ENCODE measurements at places on chromosomes 6 and 20.

- no peak for DNase-seq
Observed at GRCh38 chr6:82251942-82252341, 4.4 kb upstream of the IBTK start.

DNA sequence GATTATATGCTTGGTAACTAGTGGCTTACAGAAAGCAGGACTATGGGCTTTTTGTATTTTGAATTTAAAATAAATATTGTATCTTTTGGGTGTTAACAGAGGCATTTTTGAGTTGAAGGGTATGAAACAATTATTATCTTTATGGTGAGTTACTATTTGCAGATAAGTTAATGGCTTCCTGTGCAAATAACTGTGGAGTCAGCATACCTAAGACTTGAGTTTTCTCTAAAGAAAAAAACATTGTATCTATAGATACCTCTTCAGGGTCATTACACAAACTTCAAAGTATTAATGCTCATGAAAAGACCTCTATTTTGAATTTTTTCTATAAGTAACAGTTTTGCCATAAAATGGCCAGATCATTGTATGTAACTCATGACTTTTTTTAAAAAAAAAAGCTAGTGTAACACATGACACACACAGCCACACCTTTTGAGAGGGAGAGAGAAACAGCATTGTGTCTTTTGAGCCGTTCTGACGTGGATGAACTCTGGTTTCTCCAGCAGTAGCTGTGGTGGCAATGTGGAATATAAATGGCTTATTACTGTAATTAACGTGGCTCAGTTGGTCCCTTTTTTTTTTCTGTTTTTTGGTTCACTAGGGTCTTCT lies 36.3 kb downstream of the PLEKHG1 start:
- no peak for DNase-seq

- DNase-seq, result no peak
Observed at GRCh38 chr20:12014276-12014675, 96.6 kb downstream of the BTBD3 start.

GRCh38 chr6:105256619-105257018 lies 76.8 kb upstream of the POPDC3 start:
- no peak for DNase-seq

GRCh38 chr20:54475334-54476168 lies at the start of gene DOK5:
DOK5 (plus strand) TSS chr20:54475593; CDS start chr20:54475947, 354 bp downstream.
- no peak for DNase-seq

DNA sequence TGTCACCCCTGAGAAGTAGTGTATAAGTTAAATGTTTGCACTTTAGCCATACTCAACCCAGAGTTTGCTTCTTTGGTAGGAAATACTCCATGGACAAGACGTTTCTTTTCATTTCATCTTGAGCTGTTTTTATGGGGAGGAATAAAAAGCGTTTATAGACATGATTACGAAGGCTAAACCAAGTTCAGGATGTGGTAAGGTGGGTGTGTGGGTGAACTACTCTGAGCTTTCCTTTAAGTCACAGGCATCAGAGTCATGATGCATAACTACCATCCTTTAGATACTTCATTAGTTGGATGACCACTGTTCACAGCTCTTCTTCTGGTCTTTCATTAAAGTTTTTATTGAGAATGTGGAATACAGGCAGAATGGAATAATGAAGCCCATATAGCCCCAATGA lies 48.9 kb downstream of the EBF4 start:
- DNase-seq, result no peak

GRCh38 chr6:41440958-41441357 lies 105.2 kb upstream of the FOXP4 start:
- no peak for DNase-seq

DNA sequence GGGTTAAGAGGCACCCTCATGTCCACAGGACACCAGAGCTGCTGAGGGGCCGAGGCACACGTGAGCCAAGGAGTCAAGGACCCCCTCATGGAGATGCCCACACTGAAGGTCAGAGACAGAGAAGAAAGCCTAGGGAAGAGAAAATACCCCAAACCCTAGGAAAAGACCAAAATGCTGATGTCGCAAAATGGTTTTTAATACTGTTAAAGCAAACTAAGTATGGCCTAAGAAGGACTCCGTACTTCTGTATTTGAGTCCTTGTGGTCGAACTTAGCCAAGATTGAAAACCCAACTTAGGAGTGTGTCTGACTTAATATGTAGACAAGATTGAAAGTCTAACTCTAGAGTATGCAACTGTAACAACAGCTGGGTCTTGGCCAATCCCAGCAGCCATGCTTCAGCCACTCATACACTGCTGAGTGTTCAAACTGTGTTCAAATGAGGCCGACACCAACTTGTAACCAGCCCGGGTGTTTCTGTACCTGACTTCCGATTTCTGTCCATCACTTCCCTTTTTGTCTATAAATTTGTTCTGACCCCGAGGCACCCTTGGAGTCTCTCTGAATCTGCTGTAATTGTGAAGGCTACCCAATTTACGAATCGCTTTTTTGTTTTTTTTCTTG lies 92.6 kb upstream of the AGPAT4 start:
- DNase-seq, result no peak

- DNase-seq, result no peak
Observed at GRCh38 chr20:60483371-60483770, 525.1 kb downstream of the CDH26 start.

GRCh38 chr6:19692506-19693298 lies 144.5 kb upstream of the ID4 start:
- DNase-seq, result no peak

DNA sequence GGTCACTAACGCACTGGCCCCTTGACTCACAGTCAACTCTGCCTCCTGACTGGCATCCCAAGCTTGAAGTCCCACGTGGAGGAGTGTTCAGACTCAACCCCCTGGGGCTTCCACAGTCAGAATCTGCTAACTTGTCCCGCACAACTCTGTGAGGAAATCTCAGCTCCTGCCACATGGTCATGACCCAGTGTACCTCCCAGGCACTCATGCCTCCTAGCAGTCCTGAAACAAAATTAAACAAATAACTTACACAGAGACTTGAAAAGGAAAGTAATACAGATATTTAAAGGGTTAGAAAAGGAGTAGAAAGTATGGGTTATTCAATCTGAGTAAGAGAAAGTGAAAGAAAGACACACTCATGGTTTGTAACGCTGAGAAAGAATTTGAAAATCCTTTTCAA lies 134.9 kb downstream of the GMDS start:
- DNase-seq, result no peak

DNA sequence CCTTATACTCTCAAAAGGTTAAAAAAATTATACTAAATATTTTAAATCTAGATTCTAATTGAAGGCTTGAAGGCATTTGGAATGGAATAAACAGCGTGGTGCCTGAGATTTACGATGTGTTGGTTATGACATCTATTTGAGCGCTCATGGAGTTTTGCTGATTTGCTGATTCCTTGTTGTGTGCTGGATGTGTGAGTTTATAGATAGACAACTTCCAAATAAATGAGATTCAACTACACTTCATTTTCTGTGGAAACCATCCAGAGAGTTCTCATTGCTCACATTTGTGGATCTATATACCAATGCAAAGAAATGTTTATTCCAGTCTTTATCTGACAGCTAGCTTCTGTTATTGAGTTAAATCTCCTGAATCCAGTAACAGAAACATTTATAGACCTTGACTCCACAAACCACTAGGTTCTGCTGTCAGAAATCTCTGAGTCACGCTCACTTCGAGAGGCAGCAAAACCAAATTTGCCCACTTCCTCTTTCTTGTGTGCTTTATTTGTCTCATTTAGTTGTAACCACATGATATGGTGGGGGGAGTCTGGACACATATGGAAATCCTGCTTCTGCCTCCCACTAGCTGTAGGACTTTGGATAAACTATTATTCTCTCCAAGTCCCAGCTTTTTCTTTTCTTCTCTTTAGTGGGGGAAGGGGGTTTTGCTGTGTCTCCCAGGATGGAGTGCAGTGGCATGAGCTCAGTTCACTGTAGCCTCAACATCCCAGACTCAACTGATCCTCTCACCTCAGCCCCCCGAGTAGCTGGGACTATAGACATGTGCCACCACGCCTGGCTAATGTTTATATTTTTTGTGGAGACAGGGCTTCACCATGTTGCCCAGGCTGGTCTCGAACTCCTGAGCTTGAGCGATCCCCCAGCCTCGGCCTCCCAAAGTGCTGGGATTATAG lies 54.5 kb downstream of the IPCEF1 start:
- peak; percentile 95 for DNase-seq

DNA sequence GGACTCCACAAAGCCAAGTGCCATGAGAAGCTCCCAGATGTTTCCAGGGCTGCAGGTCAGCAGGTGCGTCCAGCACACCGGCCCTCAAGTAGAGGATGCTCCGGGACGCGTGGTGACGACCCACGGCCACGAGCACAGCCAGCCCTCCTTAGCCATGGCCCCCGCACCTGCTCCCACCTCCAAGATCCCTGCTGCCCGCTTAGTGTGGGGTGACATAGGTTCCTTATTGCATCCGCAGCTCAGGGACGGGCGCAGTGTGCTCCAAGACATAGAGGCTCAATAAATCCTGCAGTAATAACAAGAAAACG lies 138.1 kb upstream of the RPS6KA2 start:
- DNase-seq, result no peak

DNA sequence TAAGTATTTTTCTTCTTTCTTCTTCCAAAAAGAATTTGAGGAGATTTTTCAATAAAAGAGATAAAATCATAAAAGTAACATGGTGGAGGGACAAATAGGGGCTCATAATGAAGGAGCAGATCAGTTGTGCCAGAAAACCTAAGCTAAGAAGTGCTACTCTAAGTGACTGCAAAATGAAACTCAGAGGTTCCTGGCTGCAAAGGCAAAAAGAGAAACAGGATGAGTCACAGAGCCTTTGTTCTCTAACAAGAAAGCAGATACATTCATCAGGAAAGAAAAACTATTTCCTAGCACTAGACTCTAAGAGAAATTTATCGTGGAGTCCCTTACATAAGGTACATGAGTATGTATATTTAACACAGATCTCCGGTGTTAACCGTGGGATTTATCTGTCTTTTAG lies 49.8 kb downstream of the TSHZ2 start:
- no peak for DNase-seq

- no peak for DNase-seq
Observed at GRCh38 chr6:125587666-125588632, 161.5 kb upstream of the HEY2 start.

- no peak for DNase-seq
Observed at GRCh38 chr6:5287205-5287965, 26.1 kb downstream of the FARS2 start.

DNA sequence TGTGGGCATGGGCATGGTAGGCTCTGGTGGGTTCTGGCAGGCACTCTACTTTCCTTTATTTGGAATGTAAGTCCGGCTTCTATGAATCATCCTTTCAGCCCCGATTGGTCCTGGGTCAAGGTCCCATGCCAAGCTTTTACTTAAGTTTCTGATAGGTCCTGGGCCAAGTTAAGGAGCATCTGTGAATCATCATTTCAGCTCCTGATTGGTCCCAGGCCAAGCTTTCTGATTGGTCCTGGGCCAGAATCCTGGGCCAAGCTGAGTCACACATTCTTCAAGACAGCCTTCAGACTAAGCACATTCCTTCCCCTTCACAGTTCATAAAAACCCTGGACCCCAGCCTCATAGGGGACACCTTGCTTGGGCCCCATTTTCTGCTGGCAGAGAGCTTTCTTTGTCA lies 231.0 kb upstream of the EYS start:
- DNase-seq, result no peak

DNA sequence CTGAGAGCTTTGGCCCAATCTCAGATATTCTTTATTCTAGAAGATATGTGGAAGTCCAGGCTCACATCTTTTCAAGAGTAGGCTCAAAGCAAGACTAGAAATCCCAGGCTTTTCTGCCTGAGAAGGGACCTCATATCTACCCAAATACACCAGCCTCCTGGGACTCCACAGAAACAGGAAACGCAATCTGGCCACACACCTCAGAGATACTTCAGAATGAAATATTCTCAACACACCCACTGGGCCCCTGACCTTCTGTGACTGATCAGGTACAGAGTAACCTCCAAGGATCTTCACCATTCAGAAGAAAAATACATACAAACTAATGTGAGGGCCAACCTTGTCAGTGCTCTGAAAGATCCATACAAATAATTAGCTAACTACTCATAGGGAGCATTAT lies 183.2 kb downstream of the HIVEP2 start:
- DNase-seq, result no peak

- no peak for DNase-seq
Observed at GRCh38 chr20:49572857-49573256, 4.9 kb upstream of the PTGIS start.

DNA sequence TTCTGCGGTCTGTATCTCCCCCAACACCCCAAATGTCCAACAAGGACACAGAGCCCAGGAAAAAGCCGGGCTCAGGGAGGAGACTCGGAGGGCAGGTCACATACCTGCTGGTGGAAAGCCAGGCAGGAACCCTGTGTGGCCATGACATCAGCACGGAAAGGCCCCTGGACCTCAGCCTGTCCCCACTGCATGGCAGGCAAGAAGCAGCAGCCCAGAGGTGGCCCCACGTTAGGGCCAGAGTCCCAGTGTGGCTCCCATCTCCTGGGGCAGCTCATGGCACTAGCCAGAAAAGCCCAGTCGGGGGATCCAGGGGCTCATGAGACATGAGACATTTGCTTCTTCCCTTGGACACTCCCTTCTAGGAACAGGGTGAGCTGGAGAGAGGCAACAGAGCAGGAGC lies 258.7 kb downstream of the DLL1 start:
- no peak for DNase-seq

DNA sequence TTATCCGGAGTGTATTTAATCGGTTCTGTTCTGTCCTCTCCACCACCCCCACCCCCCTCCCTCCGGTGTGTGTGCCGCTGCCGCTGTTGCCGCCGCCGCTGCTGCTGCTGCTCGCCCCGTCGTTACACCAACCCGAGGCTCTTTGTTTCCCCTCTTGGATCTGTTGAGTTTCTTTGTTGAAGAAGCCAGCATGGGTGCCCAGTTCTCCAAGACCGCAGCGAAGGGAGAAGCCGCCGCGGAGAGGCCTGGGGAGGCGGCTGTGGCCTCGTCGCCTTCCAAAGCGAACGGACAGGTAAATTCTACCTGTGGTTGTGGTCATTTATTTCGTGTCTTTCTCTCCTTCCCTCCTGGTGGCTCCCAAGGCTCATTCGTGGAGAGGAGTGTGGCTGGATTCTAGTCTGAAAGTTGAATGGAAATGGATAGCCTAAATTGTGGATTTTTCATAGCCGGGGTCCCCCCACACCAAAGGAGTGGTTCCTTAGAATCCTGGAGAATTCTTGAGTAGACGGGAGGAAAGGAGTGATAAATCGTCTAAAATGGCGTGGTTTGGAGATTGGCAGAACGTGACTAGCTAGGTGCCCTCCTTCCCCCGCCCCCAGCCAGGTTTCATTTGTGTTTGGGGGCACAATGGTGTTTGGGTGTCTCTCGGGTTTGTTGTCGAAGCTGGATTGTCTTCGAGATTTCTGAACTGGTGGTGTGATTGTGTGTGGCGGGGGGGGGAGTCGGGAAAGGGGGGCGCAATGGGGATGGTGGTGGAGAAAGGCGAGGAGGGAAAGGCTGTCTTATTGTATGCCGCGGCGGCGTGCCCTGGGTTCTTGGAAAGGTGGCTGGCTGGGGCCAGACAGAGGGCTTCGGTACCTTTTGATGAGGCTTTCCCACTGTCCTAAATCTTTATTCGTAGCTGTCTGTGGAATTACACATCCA lies 673 bp downstream of the MARCKS start:
- DNase-seq, result peak; percentile 52

- no peak for DNase-seq
Observed at GRCh38 chr6:113292646-113293422, 564.3 kb upstream of the MARCKS start.
